Right lobe of liver (tissue), 6 donors: ENCODE measurements at places on chromosomes 2 and 18.
A peak's percentile ranks its signal among the peaks of the same experiment; 100 is the strongest.

DNA sequence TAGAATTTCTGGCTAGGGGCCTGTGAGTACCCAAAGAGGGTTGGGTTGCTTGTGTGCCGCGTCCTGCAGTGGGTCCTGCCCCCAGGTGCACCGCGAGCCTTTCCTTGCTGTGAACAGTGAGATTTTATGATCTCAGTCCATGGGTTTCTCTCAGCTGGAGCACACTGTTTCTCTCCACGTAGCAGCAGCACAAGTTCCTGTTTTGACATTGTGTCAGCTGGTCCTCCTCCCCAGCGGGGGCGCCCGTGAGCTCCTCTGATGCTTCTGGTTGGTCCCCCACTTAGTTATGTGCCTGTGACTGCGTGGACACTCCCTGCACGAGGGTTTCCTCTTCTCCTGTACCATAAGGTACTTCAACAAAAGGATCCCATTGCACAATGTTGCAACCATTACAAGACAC is 29.8 kb downstream of the TSHZ1 start:
- no peak for DNase-seq

GRCh38 chr18:39051013-39051412 is 1485.4 kb upstream of the CELF4 start:
- no peak for DNase-seq

DNA sequence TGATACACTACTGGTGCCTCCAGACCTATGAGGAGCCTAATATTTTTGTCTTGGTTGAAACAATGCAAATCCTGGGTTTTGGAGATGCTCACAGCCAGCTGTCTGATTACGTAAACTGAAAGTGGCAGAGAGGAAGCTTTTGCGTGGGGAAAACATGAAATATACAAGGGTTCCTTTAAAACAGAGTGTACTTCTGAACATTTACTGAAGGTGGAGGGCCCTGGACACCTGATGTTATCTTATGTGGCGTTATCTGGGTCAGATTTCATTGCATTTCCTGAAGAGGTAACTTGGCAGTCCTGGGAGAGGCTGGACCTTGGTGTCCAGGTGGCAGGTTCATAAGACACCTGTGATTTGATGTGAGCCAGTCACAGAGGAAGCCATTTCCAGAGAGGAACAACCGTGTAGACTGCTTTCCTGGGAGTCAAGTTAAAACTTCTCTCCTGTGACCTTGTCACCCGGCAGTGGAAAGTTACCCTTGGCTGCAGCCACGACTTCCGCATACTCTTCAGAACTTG is 105.0 kb downstream of the NEDD4L start:
- DNase-seq = no peak

GRCh38 chr2:202824901-202825300 is 46.7 kb downstream of the ICA1L start:
- DNase-seq = no peak

- DNase-seq = no peak
Observed at GRCh38 chr2:100629309-100629708, 66.5 kb downstream of the PDCL3 start.

GRCh38 chr2:69358914-69359313 is 28.1 kb downstream of the GFPT1 start:
- no peak for DNase-seq

GRCh38 chr2:12106440-12107080 is 360.1 kb downstream of the LPIN1 start:
- peak; percentile 25 for DNase-seq

DNA sequence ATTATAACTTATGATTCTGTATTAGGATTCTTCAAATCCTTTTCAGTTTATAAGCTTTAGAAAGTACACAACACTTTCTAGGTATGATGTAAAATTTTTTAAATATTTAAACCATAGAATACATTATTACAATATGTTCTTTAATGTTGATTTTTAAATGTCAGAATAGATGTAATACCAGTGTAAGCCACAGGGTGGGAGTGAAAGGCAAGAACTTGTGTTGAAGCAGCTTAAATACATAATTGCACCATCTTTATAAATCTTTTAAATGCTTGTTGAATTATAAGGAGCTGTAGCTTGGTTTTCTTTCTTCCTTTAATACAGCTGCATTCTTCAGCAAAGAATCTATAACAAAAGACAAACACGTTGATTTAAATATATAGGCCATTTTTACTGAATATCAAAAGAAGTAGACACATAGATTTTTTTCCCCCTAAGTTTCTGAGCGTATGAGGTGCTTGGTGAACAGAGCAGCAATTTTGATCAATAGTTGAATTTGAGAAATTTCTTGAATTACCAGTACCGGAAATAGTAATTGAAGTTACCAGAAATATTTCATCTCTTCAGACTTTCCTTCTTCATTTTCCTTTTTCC is 63.0 kb downstream of the TANK start:
- DNase-seq = no peak
